Activated T-cell treated with anti-CD3 and anti-CD28 coated beads, Interleukin-2, amount 50 U/mL, for 4 hours (primary cell): ENCODE measurements at places on chromosomes 3 and 15. TPM values are rescaled to one million over a fixed set of nuclear protein-coding genes. Genes with fewer than 3 reads are reported as not detected.

GRCh38 chr15:92400980-92401787 is 7.5 kb downstream of the ST8SIA2 start:
- DNase-seq = no peak

The SNX22 gene
- total RNA-seq = 0.26 TPM

The ATP13A4 gene
- total RNA-seq = 0.48 TPM

DNA sequence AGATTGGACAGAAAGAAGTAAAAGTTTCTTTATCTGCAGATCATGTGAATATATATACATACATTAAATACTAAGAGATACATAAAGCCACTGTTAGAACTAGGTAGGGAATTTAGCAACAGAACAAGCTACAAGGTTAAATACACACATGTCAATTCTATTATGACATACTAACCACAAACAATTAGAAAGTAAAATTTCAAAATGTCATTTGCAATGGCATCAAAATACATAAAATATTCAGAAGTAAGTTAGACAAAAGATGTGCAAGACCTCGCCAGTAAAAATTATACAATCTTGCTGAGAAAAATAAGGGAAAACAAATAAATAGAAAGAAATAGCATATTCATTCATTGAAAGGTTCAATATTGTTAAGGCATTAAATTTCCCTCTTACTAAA is 200.0 kb upstream of the HES1 start:
- no peak for DNase-seq

- no peak for DNase-seq
Observed at GRCh38 chr15:70060214-70060992, 37.3 kb downstream of the TLE3 start.

The SLC25A36 gene
- total RNA-seq = 41.9 TPM

The NLGN1 gene
- total RNA-seq = not detected

GRCh38 chr3:108110934-108111333 is 20.1 kb upstream of the CD47 start:
- DNase-seq = no peak

GRCh38 chr3:180855364-180855763 is 57.1 kb upstream of the FXR1 start:
- DNase-seq = no peak

GRCh38 chr15:90530250-90531051 is 728 bp downstream of the CRTC3 start:
- DNase-seq = peak; percentile 37

DNA sequence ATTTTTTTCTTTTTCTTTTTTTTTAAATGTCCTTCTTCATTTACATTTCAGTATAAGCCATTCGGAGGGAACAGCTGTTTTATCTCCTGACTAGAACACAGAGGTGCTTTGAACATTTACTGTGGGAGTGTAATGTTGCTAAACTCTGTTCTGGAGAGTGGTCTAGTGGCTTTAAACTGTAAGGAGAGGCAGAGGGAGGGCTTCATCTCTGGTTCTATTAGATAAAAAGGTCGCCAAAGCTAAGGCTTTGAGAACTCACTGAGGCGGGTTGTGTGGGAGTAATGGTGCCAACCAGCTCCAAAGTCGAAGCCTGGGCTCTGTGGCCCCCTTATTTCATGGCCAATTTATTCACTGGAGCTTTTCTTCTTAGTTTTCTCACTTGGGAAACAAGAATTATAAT is 133.2 kb downstream of the ANXA2 start:
- no peak for DNase-seq

- DNase-seq = no peak
Observed at GRCh38 chr3:189516039-189516438, 115.2 kb upstream of the TP63 start.

- no peak for DNase-seq
Observed at GRCh38 chr15:77410701-77411618, 8.9 kb downstream of the PEAK1 start.

DNA sequence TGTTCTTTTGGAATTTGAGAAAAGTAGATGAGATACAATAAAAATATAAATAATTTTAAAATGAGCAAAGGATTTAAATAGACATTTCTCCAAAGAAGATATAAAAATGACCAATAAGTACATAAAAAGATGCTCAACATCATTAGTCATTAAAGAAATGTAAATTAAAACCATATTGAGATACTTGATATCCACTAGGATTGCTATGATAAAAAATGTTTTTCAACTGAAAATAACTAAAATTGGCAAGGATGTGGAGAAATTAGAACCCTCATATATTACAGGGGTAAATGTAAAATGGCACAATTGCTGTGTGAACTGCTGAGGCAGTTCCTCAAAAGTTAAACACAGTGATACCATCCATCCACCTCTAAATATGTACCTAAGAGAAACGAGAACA is 38.8 kb downstream of the LRRFIP2 start:
- no peak for DNase-seq

The CLDN1 gene
- 0.66 TPM for total RNA-seq

DNA sequence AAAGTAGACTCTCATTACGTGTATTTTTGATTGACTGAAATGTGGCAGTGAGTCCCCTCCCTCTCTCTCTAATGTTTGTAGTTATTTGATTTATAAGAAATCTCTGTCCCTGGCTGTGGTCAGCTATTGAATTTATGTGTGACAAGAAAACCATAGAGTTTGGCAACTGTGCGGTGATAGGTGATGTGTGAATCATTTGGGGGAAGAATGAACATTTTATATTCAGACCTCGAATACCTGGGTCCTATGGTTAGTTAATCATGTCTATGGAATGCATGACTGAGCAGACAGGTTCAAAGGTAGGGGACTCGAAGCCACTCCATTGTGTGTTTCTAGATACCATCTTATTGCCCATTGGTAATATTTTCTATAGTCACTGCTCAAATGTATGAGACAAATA is 712.1 kb downstream of the MECOM start:
- DNase-seq = no peak

The ATP2B2 gene
- not detected for total RNA-seq

- no peak for DNase-seq
Observed at GRCh38 chr3:4409971-4410573, 57.0 kb downstream of the SUMF1 start.

The FAM174B gene
- 2.7 TPM for total RNA-seq

GRCh38 chr3:140563206-140563760 is 114.6 kb upstream of the TRIM42 start:
- no peak for DNase-seq

The CHL1 gene
- not detected for total RNA-seq
